ENCODE measurements at places on chromosomes 6 and 20. TPM values are rescaled to one million over a fixed set of nuclear protein-coding genes. Genes with fewer than 3 reads are reported as not detected.

Gene GLP1R
- 7.5 TPM for total RNA-seq

Gene FOXA2
- not detected for total RNA-seq

Gene DEFB124
- total RNA-seq, result not detected

Gene HMGCLL1
- 1.2 TPM for total RNA-seq

Gene TREML2
- not detected for total RNA-seq

- H3K4me1 ChIP-seq, result peaks cover 9% of the 10 kb centered on the region
- no peaks in the 10 kb centered on the region for H3K27me3 ChIP-seq
- H3K4me3 ChIP-seq, result no peak overlapping the region
- no peaks in the 10 kb centered on the region for H3K36me3 ChIP-seq
- H3K27ac ChIP-seq, result no peak overlapping the region
- no peak for DNase-seq
Measured at GRCh38 chr6:149109397-149110070, 208.0 kb upstream of the TAB2 start.

DNA sequence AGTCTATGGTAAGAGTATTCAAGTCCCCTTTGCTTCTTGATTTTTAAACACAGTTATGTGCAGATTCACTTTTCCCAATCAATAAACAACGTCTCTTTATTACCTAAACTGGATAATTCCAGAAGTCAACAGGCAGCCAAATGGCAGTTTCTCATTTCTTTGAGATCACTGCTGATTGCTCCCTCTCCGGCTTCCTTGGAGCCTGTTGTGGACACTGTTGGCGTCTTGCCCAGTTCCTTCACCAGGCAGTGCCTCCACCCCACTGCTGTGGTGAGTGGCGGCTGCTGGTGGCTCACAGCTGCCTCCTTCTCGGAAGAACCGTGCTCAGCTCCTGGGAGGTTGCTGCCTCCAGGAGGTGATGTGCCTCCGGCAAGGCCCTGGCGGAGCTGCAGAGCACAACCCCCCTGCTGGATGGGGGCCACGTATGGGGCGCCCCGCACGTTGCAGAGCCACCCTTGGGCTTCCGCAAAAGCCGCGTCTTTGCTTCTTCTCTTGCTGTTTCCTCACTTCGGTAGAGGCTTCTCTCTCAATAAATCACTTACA is 105.1 kb upstream of the CNKSR3 start:
- H3K36me3 ChIP-seq, result no peaks in the 10 kb centered on the region
- H3K4me3 ChIP-seq, result no peak overlapping the region
- H3K27me3 ChIP-seq, result no peaks in the 10 kb centered on the region
- no peak overlapping the region for H3K27ac ChIP-seq

DNA sequence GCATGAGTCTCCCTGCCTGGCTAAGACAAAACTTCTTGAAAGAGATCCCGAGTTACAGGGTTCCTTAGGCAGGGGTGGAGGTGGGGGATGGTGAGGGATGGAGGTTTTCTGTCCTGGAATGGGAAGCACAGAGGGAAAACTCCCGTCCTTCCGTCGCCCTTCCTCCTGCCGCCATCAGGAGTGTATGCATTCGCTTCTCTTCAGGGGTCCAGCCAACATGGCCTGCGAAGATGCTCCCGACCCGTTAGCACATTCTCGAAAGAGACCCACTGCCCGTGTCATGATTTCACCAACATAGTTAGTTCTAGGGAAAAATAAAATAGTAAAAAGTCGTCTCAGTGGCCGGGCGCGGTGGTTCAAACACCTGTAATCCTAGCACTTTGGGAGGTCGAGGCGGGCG is 37.1 kb downstream of the KIF25 start:
- peaks cover 4% of the 10 kb centered on the region for H3K36me3 ChIP-seq
- peaks cover 73% of the 10 kb centered on the region for H3K4me1 ChIP-seq
- peaks cover 17% of the 10 kb centered on the region for H3K27me3 ChIP-seq
- peak overlapping the region; percentile 92 for H3K27ac ChIP-seq
- no peak for DNase-seq
- H3K4me3 ChIP-seq, result no peak overlapping the region

- H3K4me1 ChIP-seq, result peaks cover 8% of the 10 kb centered on the region
- no peaks in the 10 kb centered on the region for H3K36me3 ChIP-seq
- no peak overlapping the region for H3K27ac ChIP-seq
- H3K4me3 ChIP-seq, result no peak overlapping the region
Measured at GRCh38 chr6:20770773-20771172, 236.5 kb downstream of the CDKAL1 start.

GRCh38 chr20:33551778-33552177 is 61.9 kb downstream of the CBFA2T2 start:
- H3K27me3 ChIP-seq, result no peaks in the 10 kb centered on the region
- peak overlapping the region; percentile 51 for H3K27ac ChIP-seq
- DNase-seq, result no peak
- no peak overlapping the region for H3K4me3 ChIP-seq
- H3K4me1 ChIP-seq, result peaks cover 18% of the 10 kb centered on the region

GRCh38 chr6:69988458-69989126 is 122.2 kb downstream of the COL19A1 start:
- H3K36me3 ChIP-seq, result no peaks in the 10 kb centered on the region
- no peaks in the 10 kb centered on the region for H3K27me3 ChIP-seq
- no peak for DNase-seq
- H3K27ac ChIP-seq, result no peak overlapping the region
- no peaks in the 10 kb centered on the region for H3K4me1 ChIP-seq

- H3K4me1 ChIP-seq, result no peaks in the 10 kb centered on the region
- no peaks in the 10 kb centered on the region for H3K27me3 ChIP-seq
- DNase-seq, result no peak
- H3K27ac ChIP-seq, result no peak overlapping the region
- H3K36me3 ChIP-seq, result no peaks in the 10 kb centered on the region
Measured at GRCh38 chr6:117352466-117353081, 73.2 kb downstream of the ROS1 start.

- no peaks in the 10 kb centered on the region for H3K27me3 ChIP-seq
- H3K4me1 ChIP-seq, result no peaks in the 10 kb centered on the region
- no peaks in the 10 kb centered on the region for H3K36me3 ChIP-seq
- no peak overlapping the region for H3K27ac ChIP-seq
Measured at GRCh38 chr20:23341073-23341472, 9.5 kb upstream of the NXT1 start.

- no peak for DNase-seq
- no peaks in the 10 kb centered on the region for H3K36me3 ChIP-seq
- no peaks in the 10 kb centered on the region for H3K4me1 ChIP-seq
- no peaks in the 10 kb centered on the region for H3K27me3 ChIP-seq
- no peak overlapping the region for H3K27ac ChIP-seq
- H3K4me3 ChIP-seq, result no peak overlapping the region
Measured at GRCh38 chr6:20266851-20267608, 54.8 kb upstream of the MBOAT1 start.

GRCh38 chr6:121726596-121726995 is 291.1 kb downstream of the GJA1 start:
- H3K27me3 ChIP-seq, result no peaks in the 10 kb centered on the region
- no peak overlapping the region for H3K4me3 ChIP-seq
- H3K36me3 ChIP-seq, result no peaks in the 10 kb centered on the region
- peaks cover 18% of the 10 kb centered on the region for H3K4me1 ChIP-seq
- H3K27ac ChIP-seq, result no peak overlapping the region
- DNase-seq, result no peak

DNA sequence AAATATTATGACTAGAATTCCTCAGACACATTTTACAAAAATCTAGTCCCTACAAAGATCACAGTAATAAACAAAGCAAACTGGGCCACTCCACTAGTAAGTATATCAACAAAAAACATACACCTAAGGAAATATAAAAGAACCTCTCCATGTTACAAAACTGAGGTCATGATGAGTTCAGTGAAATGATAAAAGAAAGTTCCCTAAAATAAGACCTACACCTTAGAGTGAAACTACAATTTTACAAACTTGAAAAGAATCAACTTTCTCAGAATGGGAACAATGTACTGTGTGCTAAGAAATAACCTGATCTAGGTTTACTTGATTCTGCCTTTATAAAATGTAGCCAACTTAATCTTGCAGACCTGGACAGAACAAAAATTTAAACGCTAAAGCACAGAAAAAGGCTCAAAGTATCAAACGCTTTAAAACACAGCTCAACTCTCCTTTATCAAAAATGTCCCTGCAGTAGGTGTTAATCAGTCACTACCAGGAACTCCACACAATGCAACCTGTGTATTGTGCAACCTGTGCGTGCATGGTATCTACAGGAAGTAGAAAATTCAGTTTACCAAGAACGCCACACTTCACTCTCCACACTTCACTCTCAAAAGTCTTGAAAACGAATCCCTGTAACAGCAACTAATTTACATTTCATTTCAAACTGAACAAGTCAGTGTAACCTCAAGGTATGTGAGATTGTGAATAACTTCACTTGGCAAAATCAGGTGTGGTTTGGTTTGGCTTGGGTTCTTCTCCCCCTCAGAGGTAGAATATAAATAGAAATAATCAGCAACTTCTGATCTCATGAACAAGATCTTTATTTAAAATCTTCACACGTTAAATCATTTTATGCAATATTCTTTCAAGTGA is 1.8 kb downstream of the RALGAPA2 start:
- H3K4me3 ChIP-seq, result peak overlapping the region; percentile 93
- DNase-seq, result no peak
- H3K36me3 ChIP-seq, result no peaks in the 10 kb centered on the region
- H3K27me3 ChIP-seq, result no peaks in the 10 kb centered on the region
- peaks cover 57% of the 10 kb centered on the region for H3K4me1 ChIP-seq
- H3K27ac ChIP-seq, result peak overlapping the region; percentile 95

- H3K4me1 ChIP-seq, result peaks cover 6% of the 10 kb centered on the region
- no peak overlapping the region for H3K4me3 ChIP-seq
- DNase-seq, result no peak
- H3K27me3 ChIP-seq, result no peaks in the 10 kb centered on the region
- H3K36me3 ChIP-seq, result no peaks in the 10 kb centered on the region
Measured at GRCh38 chr20:54340667-54341081, 132.8 kb downstream of the PFDN4 start.

- H3K27ac ChIP-seq, result no peak overlapping the region
- no peak overlapping the region for H3K4me3 ChIP-seq
- DNase-seq, result no peak
- H3K4me1 ChIP-seq, result no peaks in the 10 kb centered on the region
- no peaks in the 10 kb centered on the region for H3K27me3 ChIP-seq
- no peaks in the 10 kb centered on the region for H3K36me3 ChIP-seq
Measured at GRCh38 chr6:76683985-76684384, 611.5 kb upstream of the IMPG1 start.

DNA sequence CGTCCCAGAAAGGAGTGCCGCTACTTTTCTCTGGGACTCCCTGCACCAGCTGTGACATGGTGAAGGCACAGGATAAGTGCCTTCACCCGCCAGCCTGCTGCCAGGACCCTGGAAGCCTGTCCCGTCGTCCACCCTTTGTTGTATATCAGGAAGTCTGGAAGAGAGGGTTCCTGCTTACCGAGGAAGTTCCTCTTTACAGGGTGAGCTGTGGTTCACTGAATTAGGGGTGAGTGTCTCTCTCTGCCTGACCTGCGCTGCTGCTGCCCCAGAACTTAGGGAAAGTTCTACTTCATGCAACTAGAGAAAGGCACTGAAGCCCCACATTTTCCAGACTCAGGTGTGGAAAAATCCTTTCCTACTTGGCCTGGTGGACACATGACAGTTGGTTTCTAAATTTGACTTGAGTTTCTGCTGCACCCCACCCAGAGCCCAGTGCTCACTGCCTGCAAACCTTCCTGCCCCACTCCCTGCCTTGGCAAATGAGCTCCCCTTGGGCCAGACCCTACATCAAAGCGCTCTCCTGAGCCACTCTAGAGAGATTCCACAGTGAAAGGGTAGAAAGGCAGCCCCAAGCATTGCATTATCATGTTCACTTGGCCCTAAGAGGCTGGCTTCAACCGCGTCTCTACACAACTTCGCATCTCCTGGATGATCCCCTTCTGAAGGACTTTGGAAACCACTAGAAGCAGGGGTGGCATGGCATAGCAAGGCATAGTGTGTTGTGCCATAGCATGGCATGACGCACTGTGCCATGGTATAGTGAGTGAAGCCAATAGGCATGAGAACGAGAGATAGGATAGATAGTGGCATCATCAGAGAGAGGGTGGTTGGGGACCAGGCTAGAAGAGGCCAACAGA is 215.8 kb upstream of the CDYL start:
- H3K36me3 ChIP-seq, result no peaks in the 10 kb centered on the region
- no peak overlapping the region for H3K4me3 ChIP-seq
- no peaks in the 10 kb centered on the region for H3K4me1 ChIP-seq
- DNase-seq, result no peak
- no peaks in the 10 kb centered on the region for H3K27me3 ChIP-seq

- H3K27me3 ChIP-seq, result no peaks in the 10 kb centered on the region
- H3K4me3 ChIP-seq, result no peak overlapping the region
- H3K4me1 ChIP-seq, result peaks cover 1% of the 10 kb centered on the region
Measured at GRCh38 chr6:141349710-141350109, 783.0 kb upstream of the GJE1 start.

GRCh38 chr6:20652299-20653084 is 118.2 kb downstream of the CDKAL1 start:
- no peaks in the 10 kb centered on the region for H3K27me3 ChIP-seq
- no peak for DNase-seq
- no peak overlapping the region for H3K27ac ChIP-seq
- peaks cover 15% of the 10 kb centered on the region for H3K36me3 ChIP-seq

DNA sequence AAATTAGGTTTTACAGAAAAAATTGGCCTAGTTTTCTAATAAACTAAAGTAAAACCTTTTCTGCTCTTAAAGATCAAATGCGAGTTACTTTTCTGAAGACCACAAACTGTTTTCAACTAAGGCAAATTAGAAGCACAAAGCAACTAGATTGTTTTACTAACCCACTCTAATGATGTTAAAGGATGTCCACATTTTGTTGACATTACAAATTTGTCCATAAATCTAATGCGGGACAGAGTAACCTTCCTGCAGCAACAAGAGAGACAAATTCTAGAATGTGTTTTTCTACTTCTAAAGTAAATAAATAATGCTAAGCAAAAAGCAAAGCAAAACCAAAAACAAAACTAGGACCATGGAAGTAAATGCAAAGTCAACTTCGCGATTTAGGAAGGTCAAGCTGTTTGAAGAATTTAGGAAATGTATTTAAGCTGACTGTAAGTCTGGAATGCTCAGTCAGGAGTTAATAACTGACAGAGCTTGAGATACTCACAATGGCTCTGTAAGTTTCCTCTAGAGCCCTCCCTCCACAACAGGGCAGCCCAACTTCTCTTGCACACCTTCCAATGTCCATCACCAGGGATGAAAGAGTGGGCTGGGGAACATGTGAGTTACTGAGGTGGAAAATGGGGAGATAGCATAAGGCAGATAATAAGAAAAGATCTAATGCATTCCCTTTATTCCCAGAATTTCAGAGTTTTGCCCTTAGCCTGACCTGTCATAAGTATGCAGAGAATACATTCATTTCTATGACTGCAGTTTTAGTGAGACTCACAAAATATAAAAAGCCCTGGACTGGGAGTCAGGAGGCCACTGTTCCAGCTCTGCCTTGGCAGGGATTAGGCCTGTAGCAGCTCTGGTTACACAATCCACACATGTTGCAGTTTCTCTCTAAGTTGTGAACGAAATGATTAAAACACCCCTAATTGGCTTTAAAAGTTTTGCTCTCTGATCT is 158.8 kb downstream of the FOXA2 start:
- DNase-seq, result no peak
- no peaks in the 10 kb centered on the region for H3K4me1 ChIP-seq
- H3K4me3 ChIP-seq, result no peak overlapping the region

- no peaks in the 10 kb centered on the region for H3K36me3 ChIP-seq
- no peaks in the 10 kb centered on the region for H3K27me3 ChIP-seq
- DNase-seq, result no peak
- no peak overlapping the region for H3K27ac ChIP-seq
- H3K4me1 ChIP-seq, result no peaks in the 10 kb centered on the region
Measured at GRCh38 chr6:70874181-70874913, 82.5 kb downstream of the B3GAT2 start.

Data from left ventricle myocardium inferior (tissue), 1 donor.